Fibroblast of pulmonary artery (primary cell): ENCODE measurements at places on chromosomes 11 and 22.

GRCh38 chr11:114623720-114624119 is 28.1 kb upstream of the NXPE4 start:
- no peak for DNase-seq

DNA sequence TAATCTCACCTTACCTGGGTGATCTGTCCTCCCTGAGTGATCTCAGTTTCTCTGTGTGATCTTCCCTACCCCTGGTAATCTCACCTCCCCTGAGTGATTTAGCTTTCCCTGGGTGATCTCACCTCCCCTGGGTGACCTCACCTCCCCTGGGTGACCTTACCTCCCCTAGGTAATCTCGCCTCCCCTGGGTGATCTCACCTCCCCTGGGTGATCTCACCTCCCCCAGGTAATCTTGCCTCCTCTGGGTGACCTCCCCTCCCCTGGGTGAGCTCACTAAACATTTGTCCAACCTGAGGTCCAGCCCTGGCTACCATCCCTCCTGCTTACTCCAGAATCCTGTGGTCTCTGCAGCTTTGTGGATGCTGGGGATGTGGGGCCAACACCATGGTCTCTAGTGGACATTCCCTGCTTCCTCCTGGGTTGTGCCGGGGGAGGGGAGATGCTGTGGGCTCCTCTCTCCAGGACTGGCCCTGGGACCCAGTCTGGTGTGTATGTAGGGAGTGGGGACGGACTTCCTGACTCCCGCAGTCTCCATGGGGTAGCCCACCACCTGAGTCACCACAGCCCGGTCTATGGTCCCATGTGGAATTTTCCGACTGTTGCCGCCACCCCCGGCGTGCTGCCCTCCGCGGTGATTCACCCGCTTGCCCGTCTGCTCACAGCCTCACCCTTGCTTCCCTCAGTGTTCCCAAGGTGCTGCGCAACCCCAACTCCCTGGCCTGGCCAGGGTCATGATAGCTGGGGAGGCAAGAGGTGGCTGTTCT is 9.9 kb downstream of the LSP1 start:
- DNase-seq = peak; percentile 21

DNA sequence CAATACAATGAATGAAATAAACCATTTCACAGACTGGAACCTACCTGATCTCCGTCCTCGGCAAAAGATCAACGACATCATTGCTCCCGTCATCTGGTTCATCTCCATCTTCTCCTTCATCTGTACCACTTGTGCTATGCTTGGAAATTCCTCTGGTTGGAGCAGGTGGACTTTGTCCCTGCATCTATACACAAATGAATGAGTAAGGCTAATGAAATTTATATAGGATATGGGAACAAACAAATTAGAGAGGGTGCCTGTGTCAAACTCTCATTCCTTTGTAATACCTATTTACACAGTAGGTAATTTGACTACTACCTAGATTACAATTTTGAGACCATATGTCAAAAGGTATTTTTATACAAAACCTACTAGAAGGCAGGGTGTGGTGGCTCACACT is 59.4 kb downstream of the F2 start:
- no peak for DNase-seq

DNA sequence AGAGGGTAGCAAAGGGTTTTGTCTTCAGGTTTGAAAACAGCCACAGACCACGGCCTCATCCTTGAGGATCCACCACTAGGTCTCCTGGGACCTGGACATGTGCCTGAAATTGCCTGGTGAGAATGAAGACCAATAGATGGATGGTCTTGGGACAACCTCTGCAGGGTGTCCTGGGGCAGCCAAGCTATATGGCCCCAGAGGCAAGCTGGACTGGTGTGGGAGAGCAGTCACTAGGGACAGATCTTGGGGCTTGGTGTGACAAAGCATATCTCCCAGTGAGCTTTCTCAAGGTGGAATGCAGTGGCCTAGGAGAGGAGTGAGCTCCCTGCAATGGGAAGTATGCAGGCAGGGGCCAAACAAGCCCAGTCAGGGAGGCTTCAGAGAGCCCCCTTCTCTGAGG is 13.6 kb downstream of the P2RY6 start:
- DNase-seq = no peak

GRCh38 chr11:118396097-118396501 is 5.3 kb upstream of the ATP5MG start:
- no peak for DNase-seq
